ENCODE measurements at places on chromosomes 6 and 20. TPM values are rescaled to one million over a fixed set of nuclear protein-coding genes. Genes with fewer than 3 reads are reported as not detected.

The ZNF311 gene
- 1.8 TPM for total RNA-seq

The CDH26 gene
- total RNA-seq = 2.8 TPM

The FABP7 gene
- 6.6 TPM for total RNA-seq

The OPRM1 gene
- not detected for total RNA-seq

The DPPA5 gene
- total RNA-seq = 7.0 TPM

The ARFGEF3 gene
- 24.6 TPM for total RNA-seq

The GTSF1L gene
- total RNA-seq = not detected

The LAMP5 gene
- 0.21 TPM for total RNA-seq

The CAGE1 gene
- total RNA-seq = 0.07 TPM

The RNF8 gene
- 35.1 TPM for total RNA-seq

The GSTA5 gene
- not detected for total RNA-seq

The ZNF334 gene
- total RNA-seq = 15.2 TPM

The ITPR3 gene
- 31.9 TPM for total RNA-seq

The EFCAB8 gene
- total RNA-seq = not detected

The TAGAP gene
- total RNA-seq = not detected

The CFAP61 gene
- not detected for total RNA-seq

The NKAIN2 gene
- not detected for total RNA-seq

The SMLR1 gene
- total RNA-seq = not detected

The HLA-DQB1 gene
- 5.7 TPM for total RNA-seq

The LPA gene
- total RNA-seq = 0.17 TPM

The EDN3 gene
- 0.17 TPM for total RNA-seq

The GHRH gene
- total RNA-seq = not detected

The CLPSL1 gene
- not detected for total RNA-seq

The FOXQ1 gene
- not detected for total RNA-seq

The HDGFL1 gene
- not detected for total RNA-seq

The HLA-DRA gene
- total RNA-seq = 4.4 TPM

The VGLL2 gene
- total RNA-seq = 0.12 TPM

The GINS1 gene
- total RNA-seq = 65.4 TPM

The SLA2 gene
- total RNA-seq = 0.62 TPM

The MYCT1 gene
- 1.6 TPM for total RNA-seq

The SLC25A27 gene
- total RNA-seq = 16.2 TPM

The FAM217A gene
- total RNA-seq = not detected

The ARFGEF2 gene
- 26.3 TPM for total RNA-seq

The RNF5 gene
- total RNA-seq = 127 TPM

The OPN5 gene
- not detected for total RNA-seq

The HLA-DQB2 gene
- not detected for total RNA-seq

The MAS1 gene
- total RNA-seq = 0.03 TPM

The RNF217 gene
- 6.2 TPM for total RNA-seq

Measured in GM23338 (cell line).